ENCODE measurements at places on chromosomes 5 and 9.

DNA sequence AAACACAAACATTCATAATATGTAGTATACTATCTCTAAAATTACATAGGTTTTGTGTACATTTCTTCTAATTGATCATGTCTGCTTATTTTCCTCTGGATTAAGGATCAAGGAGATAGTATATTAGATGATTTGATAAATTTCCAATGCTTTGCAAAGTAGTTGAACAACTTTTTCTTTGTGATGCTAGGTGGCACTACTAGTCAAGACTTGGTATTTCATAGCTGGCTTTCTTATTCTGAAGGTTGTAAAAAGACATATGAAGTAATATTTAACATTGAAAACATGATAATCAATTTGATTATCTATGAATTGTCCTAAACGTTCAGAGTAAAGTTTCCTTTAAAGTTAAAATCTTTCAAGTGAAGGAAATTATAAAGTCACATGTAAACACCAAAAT is 106.1 kb upstream of the FGF10 start:
- DNase-seq = no peak

- DNase-seq = no peak
Observed at GRCh38 chr9:125739436-125739835, 7.7 kb upstream of the PBX3 start.

GRCh38 chr5:52725065-52725746 is 62.5 kb upstream of the ITGA1 start:
- no peak for DNase-seq

GRCh38 chr5:26568316-26568715 is 470.1 kb downstream of the CDH9 start:
- DNase-seq = no peak

- DNase-seq = no peak
Observed at GRCh38 chr9:92377876-92378275, 26.5 kb downstream of the OGN start.

- no peak for DNase-seq
Observed at GRCh38 chr5:51156838-51157237, 226.4 kb upstream of the ISL1 start.

GRCh38 chr5:53575831-53576230 is 15.4 kb downstream of the NDUFS4 start:
- no peak for DNase-seq

GRCh38 chr5:160847526-160848085 is 4.4 kb downstream of the ATP10B start:
- DNase-seq = no peak

- DNase-seq = no peak
Observed at GRCh38 chr5:137395011-137395755, 103.9 kb downstream of the SPOCK1 start.

GRCh38 chr5:123800640-123801039 is 288.7 kb downstream of the CSNK1G3 start:
- DNase-seq = no peak

GRCh38 chr5:114471529-114471928 is 109.7 kb downstream of the KCNN2 start:
- no peak for DNase-seq

All from caudate nucleus (tissue), 63 donors.